ENCODE measurements at places on chromosomes 1 and 21.

- no peak for DNase-seq
Measured at GRCh38 chr1:81172483-81172882, 628.3 kb upstream of the ADGRL2 start.

GRCh38 chr1:226786550-226786949, 47.5 kb upstream of the ITPKB start:
- peak; percentile 6 for DNase-seq

DNA sequence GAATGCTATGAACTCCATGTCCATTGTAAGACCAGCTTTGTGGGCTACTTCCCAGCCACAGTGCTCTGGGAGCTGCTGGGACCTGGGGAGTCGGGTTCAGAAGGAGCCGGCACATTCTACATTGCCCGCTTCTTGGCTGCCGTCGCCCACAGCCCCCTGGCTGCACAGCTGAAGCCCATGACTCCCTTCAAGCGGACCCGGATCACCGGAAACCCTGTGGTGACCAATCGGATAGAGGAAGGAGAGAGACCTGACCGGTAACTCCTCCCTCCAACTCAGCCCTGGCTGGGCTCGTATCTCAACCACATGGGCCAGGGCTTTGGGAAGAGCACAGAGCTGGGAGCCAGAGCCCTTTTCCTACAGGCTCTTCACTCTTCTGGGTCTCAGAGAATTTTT, 15.4 kb downstream of the MOV10 start:
- no peak for DNase-seq

DNA sequence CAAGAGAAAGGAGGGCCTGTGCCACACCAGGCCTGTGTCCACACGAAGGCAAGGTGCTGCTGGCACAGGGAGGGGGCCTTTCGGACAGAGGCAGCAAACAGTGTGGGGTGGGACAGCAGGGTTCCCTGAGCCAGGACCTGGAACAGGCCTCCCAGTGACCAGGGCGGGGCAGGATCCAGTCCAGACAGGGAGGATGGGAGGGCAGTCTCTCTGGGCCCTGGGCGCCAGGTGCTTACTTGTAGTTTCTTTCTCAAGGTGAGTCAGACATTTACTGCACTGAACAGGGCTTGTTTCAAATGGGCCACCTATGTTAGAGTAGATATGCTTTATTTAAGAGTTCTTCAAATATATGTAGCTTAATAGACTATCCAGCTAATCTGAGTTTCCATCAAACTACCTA, 52.8 kb upstream of the STUM start:
- no peak for DNase-seq

DNA sequence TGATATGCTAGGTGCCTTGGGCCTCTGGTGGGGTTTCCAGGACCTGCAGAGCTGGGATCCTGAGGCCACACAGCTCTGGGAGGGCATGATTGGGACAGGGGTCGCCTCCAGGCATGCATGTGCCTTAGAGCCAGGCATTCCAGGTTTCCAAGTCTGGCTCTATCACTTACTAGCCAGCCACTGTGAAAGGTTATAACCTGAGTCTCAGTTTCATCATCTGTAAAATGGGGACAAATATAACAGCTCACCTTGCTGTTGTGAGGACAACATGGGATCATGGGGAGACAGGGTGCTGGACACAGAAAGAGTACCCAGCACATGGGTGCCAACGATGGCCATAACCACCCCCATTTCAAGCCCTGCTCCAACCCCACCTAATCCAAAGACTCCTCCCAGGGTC, 2.7 kb downstream of the CHI3L1 start:
- no peak for DNase-seq

DNA sequence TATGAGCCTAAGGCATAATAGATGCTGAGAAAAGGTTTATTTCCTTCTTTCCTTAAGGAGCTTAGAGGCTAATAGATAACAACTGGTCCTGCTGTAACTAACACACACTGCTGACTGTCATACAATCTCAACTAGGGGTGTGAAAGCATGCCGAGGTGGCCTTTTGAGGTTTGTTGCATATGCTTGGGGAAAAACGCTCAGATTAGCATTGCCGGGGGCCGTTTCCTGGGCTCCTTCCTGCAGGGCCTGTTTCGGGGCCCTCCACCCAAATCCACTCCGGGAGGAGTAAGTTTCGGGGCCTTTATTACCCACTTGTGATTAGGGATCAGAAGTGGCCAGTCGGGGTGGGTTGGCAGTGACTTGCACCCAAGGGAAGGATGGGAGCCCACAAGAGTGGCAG, 27.2 kb upstream of the RCSD1 start:
- no peak for DNase-seq

DNA sequence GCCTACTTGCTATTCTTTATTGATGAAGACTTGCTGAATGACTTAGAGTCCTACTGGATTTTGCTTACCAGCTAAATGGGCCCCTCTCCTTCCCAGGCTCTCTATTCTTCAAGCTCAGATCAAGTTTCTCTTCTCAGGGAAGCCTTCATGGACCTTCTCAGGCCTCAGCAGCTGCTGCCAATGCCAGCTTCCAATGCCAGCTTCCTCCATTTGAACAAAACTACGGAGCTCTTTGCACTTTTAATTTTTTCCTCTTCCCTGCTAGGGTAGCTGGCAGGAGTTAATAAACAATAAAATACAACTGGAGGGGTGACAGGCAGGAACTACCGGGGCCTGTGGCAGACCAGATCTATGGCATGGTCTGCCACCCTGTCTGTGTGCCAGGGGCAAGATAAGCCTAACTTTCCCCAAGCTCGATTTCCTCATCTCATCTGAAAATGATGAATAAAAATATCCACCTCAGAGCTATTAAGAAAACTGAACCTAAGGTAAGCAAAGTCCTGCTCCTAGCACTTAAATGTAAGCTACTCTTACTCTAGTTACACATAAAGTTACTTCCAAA, 995 bp upstream of the IPO13 start:
- no peak for DNase-seq

GRCh38 chr1:18541046-18541795, 60.5 kb downstream of the KLHDC7A start:
- DNase-seq = no peak

GRCh38 chr1:225418059-225418458, 9.8 kb downstream of the LBR start:
- DNase-seq = no peak

DNA sequence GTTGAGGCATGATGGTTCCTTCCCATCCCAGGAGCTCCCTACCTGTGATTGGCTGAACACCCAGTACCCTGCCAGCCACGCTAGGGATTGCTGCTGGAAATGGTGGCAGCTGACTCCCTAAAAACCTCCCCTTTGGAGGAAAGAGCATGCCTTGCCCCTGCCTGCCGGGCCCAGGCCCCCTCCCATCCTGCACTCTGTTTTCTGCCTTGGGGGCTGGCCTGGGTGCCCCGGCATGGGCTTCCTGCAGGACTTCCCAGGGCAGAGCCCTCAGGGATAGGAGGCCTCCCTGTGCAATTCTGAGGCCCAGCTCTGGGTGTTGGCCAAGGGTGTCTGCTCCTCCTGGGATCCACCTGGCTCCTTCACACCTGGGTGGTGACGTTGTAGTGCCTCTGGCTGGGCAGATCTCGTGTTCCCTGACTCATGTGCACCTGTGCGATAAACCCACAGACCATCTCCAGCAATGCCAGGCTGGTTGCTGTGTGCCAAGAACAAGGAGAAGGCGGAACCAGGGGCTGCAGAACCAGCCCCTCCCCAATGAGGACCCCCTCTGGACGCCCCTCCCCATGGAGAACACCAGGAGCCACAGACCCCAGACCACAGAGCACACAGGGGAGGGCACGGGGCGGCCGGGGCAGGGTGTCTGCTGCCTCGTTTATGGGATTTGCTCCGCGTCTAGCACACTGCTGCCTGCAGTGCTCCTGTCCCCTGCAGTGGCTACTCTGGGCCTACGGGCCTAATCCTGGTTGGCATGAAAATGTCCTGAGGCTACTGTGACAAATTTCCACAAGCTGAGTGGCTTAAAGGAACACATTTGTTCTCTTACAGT, 13.6 kb downstream of the CSTB start:
- DNase-seq = no peak

DNA sequence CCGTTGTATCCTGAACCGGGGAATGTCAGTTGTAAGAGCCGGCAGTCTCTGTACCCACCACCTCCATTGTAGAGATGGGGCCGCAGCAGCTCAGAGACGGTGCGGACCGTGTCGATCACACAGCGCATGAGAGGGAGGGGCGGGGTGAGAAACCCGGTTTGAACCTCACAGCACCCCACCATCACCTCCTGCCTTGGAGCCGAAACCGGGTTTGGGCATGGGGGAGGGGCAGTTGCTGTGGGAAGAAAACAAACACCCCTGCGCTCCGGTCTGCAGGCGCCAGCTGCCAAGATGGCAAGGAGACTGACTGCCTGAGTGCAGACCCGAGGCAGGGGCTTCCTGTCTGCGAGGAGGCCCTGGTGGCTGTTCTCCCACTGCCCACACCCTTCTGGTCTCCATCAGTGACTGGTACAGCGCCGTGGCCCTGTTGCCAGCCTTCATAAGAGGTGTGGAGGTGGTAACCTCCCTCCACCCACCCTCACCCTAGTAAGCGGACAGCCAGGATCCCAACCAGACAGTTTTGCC, 69.2 kb upstream of the SSBP3 start:
- no peak for DNase-seq

- no peak for DNase-seq
Measured at GRCh38 chr21:17673261-17674020, 60.7 kb upstream of the BTG3 start.

GRCh38 chr1:61851849-61852669, 109.8 kb downstream of the PATJ start:
- peak; percentile 56 for DNase-seq

DNA sequence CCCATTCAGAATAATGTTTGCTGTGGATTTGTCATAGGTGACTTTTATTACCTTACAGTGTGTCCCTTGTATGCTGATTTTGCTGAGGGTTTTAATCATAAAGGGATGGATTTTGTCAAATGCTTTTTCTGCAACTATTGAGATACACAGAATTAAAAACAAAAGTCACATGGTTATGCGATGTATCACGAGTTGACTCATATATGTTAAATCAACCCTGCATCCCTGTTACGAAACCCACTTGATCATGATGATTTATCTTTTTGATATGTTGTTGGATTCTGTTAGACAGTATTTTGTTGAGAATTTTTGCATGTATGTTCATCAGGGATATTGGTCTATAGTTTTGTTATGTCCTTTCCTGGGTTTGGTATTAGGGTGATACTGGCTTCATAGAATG, 10.7 kb upstream of the OR2T34 start:
- peak; percentile 7 for DNase-seq

DNA sequence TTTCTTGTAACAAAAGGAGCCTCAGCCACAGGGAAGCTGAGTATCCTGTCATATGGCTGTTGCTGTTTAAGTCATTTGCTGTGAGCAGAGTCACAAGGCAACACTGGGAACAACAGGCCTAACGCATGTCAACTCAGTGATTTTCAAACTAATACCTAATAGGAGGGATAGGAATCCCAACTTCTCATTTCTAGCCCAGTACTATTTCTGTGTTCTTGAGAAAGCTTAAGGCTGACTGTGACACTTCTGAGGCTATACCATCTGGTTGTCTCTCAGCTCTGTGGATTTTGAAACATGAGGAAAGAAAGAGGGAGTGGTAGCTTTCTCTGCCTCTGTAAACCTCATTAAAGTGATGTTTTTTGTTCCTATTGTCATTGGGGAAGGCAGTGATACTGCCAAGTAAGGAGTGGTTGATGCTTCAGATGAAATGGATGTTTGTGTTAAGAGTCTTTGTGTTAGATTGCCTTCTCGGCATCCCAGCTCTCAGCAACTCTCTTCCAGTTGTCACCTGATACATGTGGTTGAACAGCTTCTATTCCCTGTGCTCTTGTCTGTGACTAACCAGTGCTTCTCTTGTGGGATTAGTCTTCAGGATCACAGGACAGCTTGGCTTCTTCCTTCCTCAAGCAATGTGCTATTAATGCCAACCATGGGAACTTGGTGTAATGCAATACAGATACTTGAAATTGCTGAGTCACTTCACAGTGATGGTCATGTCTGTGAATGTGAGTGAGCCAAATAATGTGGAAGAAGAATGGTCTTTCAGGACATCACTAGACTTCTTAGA, 166.8 kb upstream of the IVNS1ABP start:
- DNase-seq = no peak

GRCh38 chr1:79353224-79353623, 346.7 kb upstream of the ADGRL4 start:
- DNase-seq = peak; percentile 10

DNA sequence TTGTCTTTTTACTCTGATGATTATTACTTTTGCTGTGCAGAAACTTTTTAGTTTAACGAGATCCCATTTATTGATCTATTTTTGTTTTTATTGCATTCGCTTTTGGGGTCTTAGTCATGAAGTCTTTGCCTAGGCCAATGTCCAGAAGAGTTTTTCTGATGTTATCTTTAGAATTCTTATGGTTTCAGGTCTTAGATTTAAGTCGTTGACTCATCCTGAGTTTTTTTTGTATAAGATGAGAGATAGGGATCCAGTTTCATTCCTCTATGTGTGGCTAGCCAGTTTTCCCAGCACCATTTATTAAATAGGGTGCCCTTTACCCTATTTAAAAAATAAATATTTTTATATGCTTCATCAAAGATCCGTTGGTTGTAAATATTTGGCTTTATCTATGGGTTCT, 13.2 kb downstream of the MAN1C1 start:
- DNase-seq = no peak

GRCh38 chr1:25246600-25247023, 642 bp downstream of the RSRP1 start:
- no peak for DNase-seq

DNA sequence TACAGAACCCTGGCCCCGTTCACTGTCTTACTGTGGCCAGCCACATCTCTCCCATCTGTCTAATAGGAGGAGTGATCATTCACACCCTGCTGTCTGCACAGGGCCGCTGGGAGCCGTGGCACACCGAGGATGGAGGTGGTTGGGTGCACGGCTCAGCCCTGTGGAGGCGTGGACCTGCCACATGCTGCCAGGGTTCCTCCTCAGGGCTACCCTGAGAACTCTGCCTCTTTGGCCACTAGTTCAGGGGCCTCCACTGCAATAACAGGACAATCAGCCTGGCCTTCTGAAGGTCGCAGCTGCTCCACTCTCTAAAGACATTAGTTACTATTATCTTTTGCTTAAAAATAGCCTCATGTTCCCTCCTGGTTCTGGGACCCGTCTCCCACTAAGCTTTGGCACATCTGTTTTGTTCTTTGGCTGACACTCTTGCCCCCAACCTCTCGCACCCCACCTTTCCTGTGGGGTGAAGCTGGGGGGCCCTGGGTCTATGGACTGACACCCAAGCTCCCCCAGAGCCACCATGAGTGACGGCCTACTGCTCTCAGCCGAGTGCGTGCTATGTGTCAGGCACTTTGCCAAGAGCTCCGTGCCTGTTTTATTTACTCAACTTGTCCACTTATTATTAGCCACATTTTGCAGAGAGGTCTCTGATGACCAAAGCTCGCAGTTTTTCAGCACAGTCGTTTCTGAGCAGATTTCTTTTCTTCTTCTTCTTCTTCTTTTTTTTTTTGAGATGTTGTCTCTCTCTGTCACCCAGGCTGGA, 66.3 kb downstream of the ARHGEF10L start:
- DNase-seq = no peak

DNA sequence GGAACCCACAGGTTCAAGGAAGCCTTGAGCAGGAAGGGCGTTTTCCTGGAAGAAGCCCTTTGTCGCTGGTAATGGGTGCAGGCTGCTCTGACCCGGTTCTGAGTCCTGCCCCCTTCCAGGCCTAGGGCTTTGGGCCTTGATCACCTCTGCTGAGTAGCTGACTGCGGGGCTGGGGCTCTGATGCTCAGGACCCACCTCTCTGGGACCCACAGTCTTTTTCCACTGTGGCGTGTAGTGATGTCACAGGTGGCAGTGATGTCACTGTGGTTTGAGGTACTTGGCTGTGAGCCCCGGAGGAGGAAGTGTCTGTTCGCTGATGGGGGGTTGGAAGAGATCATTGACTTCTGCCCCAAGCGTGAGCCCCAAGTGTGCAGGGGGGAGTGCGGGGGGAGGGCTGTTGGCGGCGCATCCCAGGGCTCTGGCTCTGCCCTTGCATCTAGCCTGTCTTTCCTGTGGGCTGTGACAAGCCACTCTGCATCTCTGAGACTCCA, 6.9 kb downstream of the TNFRSF1B start:
- DNase-seq = peak; percentile 84
